Placental pericyte (primary cell): ENCODE measurements at places on chromosomes 6 and 20. TPM values are rescaled to one million over a fixed set of nuclear protein-coding genes. Genes with fewer than 3 reads are reported as not detected.

Gene RAB44
- under 0.01 TPM in 1 of 2 replicates, not detected in the other for total RNA-seq

Gene GSTA1
- not detected in 2 replicates for total RNA-seq

Gene FAM209A
- not detected in 2 replicates for total RNA-seq

Gene PLAGL1
- total RNA-seq = 23.3 and 64.3 TPM in 2 replicates

Gene MAD2L1BP
- 24.3 and 32.4 TPM in 2 replicates for total RNA-seq

Gene MCCD1
- total RNA-seq = not detected in 2 replicates

Gene SLC24A3
- total RNA-seq = 0.44 and 0.86 TPM in 2 replicates

Gene ZNF391
- under 0.01 and 0.14 TPM in 2 replicates for total RNA-seq

Gene RTN4IP1
- 4.2 and 9.0 TPM in 2 replicates for total RNA-seq

Gene TAAR9
- total RNA-seq = not detected in 2 replicates

Gene RAMACL
- 0.72 and 3.1 TPM in 2 replicates for total RNA-seq

Gene EEF1E1
- total RNA-seq = 24.9 and 35.1 TPM in 2 replicates

Gene MAK
- not detected in 2 replicates for total RNA-seq

Gene SLC35F1
- under 0.01 TPM in 1 of 2 replicates, not detected in the other for total RNA-seq

Gene TBC1D20
- total RNA-seq = 52.0 and 63.9 TPM in 2 replicates

Gene MYO6
- 9.0 and 11.0 TPM in 2 replicates for total RNA-seq

Gene ANKRD60
- not detected in 2 replicates for total RNA-seq

Gene OR12D3
- total RNA-seq = not detected in 2 replicates

Gene FAM83C
- total RNA-seq = not detected in 2 replicates

Gene CPXM1
- total RNA-seq = 0.72 and 1.5 TPM in 2 replicates

Gene PDE7B
- total RNA-seq = 20.2 and 30.2 TPM in 2 replicates

Gene SPTLC3
- total RNA-seq = 1.7 and 2.4 TPM in 2 replicates

Gene TBX18
- total RNA-seq = 8.8 and 16.8 TPM in 2 replicates

Gene CTAGE9
- total RNA-seq = not detected in 2 replicates

Gene OR2J3
- total RNA-seq = not detected in 2 replicates

Gene CD24
- total RNA-seq = 4.9 TPM in 1 of 2 replicates, not detected in the other

Gene SLC12A5
- total RNA-seq = under 0.01 TPM in 1 of 2 replicates, not detected in the other

Gene GTSF1L
- total RNA-seq = not detected in 2 replicates

Gene NRSN1
- total RNA-seq = not detected in 2 replicates

Gene HLA-DMA
- 0.14 and 1.5 TPM in 2 replicates for total RNA-seq

Gene CST7
- not detected in 2 replicates for total RNA-seq

Gene BPIFB1
- total RNA-seq = not detected in 2 replicates

Gene ELMO2
- total RNA-seq = 53.8 and 61.1 TPM in 2 replicates

Gene VSX1
- not detected in 2 replicates for total RNA-seq

Gene CD83
- total RNA-seq = 0.22 and 0.43 TPM in 2 replicates
